Activated CD4-positive, alpha-beta T cell treated with anti-CD3 and anti-CD28 coated beads, Interleukin-2, amount 10 ng/mL, durations not matched to agents 24 days and 14 days (primary cell): ENCODE measurements at places on chromosomes 13 and 19.

GRCh38 chr19:18910010-18910409, 9.2 kb downstream of the COPE start:
- no peaks in the 10 kb centered on the region for H3K27me3 ChIP-seq
- H3K4me1 ChIP-seq, result peaks cover 5% of the 10 kb centered on the region
- no peak overlapping the region for H3K4me3 ChIP-seq
- no peak overlapping the region for H3K27ac ChIP-seq
- peaks cover 30% of the 10 kb centered on the region for H3K36me3 ChIP-seq
- no peak for DNase-seq

- H3K36me3 ChIP-seq, result peaks cover 57% of the 10 kb centered on the region
- H3K4me3 ChIP-seq, result no peak overlapping the region
- DNase-seq, result no peak
- H3K27me3 ChIP-seq, result no peaks in the 10 kb centered on the region
Observed at GRCh38 chr13:45402641-45403040, 15.5 kb downstream of the SLC25A30 start.

GRCh38 chr13:65594298-65594781, 1635.8 kb downstream of the PCDH9 start:
- H3K27me3 ChIP-seq, result no peaks in the 10 kb centered on the region
- H3K36me3 ChIP-seq, result no peaks in the 10 kb centered on the region
- H3K27ac ChIP-seq, result no peak overlapping the region
- H3K4me1 ChIP-seq, result no peaks in the 10 kb centered on the region
- no peak for DNase-seq
- H3K4me3 ChIP-seq, result no peak overlapping the region

- H3K36me3 ChIP-seq, result peaks cover 49% of the 10 kb centered on the region
- peak overlapping the region; percentile 54 for H3K27ac ChIP-seq
- DNase-seq, result no peak
- H3K27me3 ChIP-seq, result no peaks in the 10 kb centered on the region
- no peak overlapping the region for H3K4me3 ChIP-seq
Observed at GRCh38 chr19:8451885-8452284, 7.1 kb downstream of the HNRNPM start.

- H3K4me3 ChIP-seq, result no peak overlapping the region
- H3K27me3 ChIP-seq, result no peaks in the 10 kb centered on the region
- no peaks in the 10 kb centered on the region for H3K36me3 ChIP-seq
- no peak overlapping the region for H3K27ac ChIP-seq
Observed at GRCh38 chr13:84973661-84974060, 825.6 kb downstream of the SLITRK6 start.

DNA sequence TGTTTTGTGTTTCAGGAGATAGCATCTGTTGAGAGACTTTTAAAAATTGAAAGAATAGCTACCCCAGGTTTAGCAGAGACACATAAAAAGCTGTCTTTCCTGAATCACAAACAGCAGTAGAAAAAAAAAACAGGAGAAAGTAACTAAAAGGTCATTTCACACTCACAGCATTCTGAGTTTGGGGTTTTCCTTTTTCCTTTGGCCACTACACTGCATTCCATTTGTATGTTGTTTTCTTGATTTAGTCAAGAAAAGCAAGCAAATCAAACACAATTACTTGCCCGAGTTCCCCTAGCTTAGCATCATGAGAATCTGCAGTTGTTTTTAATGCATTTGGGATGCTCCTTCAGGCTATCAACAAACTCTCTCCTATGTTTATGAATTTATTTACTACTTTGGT, 161.0 kb downstream of the KCTD12 start:
- no peaks in the 10 kb centered on the region for H3K4me1 ChIP-seq
- H3K36me3 ChIP-seq, result no peaks in the 10 kb centered on the region
- no peak for DNase-seq
- peaks cover 2% of the 10 kb centered on the region for H3K27me3 ChIP-seq

- DNase-seq, result no peak
- peaks cover 32% of the 10 kb centered on the region for H3K4me1 ChIP-seq
- no peak overlapping the region for H3K27ac ChIP-seq
Observed at GRCh38 chr13:21014139-21014501, 47.3 kb downstream of the LATS2 start.

DNA sequence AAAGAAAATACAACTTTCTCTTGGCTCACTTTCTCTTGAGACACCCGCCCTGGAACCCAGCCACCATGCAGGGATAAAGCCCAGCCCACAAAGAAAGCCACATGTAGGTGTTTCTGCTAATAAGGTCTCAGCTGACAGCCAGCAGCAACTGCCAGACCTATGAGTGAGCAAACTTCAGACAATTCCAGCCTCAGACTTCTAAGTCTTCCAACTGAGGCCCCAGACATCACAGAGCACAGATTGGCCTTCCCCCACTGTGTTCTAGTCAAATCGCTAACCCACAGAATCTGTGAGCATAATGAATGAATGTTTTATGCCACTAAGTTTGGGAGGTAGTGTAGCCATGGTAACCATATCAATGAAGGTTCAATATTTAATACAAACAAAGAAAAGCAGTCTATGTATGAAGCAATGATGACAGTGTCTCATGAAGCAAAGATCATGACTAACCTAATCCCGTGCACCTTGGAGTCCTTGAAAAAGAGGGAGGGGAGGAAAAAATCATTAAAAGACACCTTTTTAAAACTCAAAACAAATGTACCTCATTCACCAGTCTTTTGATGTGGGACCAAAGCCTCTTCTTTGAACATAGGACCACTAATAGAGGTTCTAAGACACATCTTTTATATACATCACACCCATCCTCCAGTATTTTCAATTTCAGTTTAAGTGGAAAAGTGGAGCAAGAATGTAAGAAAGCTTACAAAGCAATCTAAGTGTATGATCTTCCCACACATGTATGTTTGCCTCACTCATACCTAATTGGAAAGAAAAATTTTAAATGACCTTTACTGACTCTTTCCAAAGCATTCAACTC, 6.2 kb downstream of the MRPS31 start:
- peak overlapping the region; percentile 59 for H3K4me3 ChIP-seq
- peak; percentile 69 for DNase-seq
- no peaks in the 10 kb centered on the region for H3K27me3 ChIP-seq
- peak overlapping the region; percentile 96 for H3K27ac ChIP-seq

DNA sequence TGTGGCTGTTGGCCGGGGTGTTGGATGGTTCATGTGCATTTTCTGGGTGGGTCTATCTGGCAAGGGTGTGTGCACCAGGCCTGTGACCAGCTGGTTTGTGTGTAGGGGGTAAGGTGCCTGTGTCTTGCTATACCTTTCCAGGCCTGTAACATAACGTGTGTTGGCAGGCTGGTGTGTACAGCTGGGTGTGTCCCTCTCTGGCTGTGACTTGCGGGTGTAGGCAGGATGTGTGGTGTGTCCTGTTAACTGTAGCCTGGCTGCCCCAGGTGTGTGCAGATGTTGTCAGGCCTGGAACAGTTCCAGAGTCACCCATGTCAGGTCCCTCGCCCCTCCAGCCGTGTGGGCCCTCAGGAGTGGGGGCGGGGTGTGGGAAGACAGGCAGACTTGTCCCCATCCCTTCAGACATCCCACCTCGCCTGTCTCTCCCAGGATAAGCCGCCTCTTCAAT, 9.8 kb downstream of the KCTD15 start:
- peaks cover 7% of the 10 kb centered on the region for H3K4me1 ChIP-seq
- DNase-seq, result no peak
- H3K27me3 ChIP-seq, result no peaks in the 10 kb centered on the region
- no peak overlapping the region for H3K4me3 ChIP-seq

GRCh38 chr19:49987159-49987698, 26.3 kb upstream of the SIGLEC11 start:
- DNase-seq, result peak; percentile 96
- peaks cover 52% of the 10 kb centered on the region for H3K36me3 ChIP-seq
- peak overlapping the region; percentile 23 for H3K27ac ChIP-seq
- H3K4me3 ChIP-seq, result no peak overlapping the region
- H3K4me1 ChIP-seq, result peaks cover 12% of the 10 kb centered on the region
- H3K27me3 ChIP-seq, result no peaks in the 10 kb centered on the region

GRCh38 chr13:32134241-32135055, 102.9 kb downstream of the FRY start:
- no peaks in the 10 kb centered on the region for H3K36me3 ChIP-seq
- no peak for DNase-seq
- H3K27ac ChIP-seq, result no peak overlapping the region
- H3K27me3 ChIP-seq, result no peaks in the 10 kb centered on the region
- H3K4me3 ChIP-seq, result no peak overlapping the region

GRCh38 chr13:51258612-51259548, 36.7 kb downstream of the FAM124A start:
- no peak for DNase-seq
- H3K27me3 ChIP-seq, result no peaks in the 10 kb centered on the region
- no peak overlapping the region for H3K4me3 ChIP-seq
- H3K4me1 ChIP-seq, result no peaks in the 10 kb centered on the region
- no peak overlapping the region for H3K27ac ChIP-seq

DNA sequence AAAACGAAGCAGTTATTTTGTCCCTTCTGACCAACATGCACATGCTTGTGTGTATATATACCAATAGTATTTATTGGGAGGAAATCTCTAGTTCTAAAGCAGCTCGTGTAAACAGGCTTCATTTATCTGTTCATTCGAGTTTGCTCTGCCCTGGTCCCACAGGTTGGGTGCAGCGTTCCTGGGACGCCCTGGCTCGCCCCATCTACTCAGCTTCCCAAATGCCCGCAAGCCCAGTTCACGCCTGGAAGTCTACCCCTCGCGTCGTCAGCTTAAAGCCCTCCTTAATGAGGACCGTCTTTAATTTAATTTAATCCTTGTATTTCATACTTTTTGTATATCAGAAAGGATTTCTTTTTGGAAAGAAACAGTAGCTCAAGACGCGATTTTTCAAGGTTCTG, 604 bp downstream of the THSD1 start:
- peaks cover 7% of the 10 kb centered on the region for H3K36me3 ChIP-seq
- peaks cover 29% of the 10 kb centered on the region for H3K27me3 ChIP-seq

DNA sequence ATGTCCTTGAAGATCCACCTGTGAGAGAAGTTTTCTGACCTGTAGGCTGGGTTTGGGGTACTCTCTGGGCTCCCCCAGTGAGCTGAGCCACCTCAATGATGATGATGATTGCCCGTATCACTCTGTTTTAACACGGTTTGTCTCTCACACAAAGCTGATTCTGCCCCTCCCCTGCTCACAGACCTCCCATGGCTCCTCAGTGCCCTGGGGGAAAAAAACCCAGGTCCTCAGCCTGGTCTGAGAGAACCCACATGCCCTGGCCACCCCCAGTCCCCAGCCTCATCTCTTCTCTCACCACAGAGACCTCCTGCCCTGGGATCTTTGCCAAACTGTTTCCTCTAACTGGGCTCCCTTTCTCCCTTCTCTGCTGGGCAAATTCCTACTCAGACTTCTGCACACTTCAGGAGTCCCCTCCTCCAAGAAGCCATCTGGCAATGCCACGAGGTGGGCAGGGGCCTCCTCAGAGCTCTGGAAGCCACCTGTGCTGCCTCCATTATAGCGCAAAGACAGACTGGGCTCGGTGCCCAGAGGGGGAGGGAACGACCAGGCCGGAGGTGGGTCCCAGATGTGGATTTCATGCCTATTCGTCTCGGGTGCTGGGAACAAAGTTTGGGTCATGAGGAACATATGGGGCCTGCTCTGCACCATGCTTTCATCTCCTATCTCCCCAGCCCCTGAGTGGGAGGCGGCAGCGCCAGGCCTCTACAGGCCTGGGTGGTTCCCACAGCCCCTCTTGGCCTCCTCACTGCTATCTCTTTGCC, 8.5 kb upstream of the CA11 start:
- peaks cover 13% of the 10 kb centered on the region for H3K4me1 ChIP-seq
- H3K27ac ChIP-seq, result no peak overlapping the region
- H3K36me3 ChIP-seq, result no peaks in the 10 kb centered on the region
- H3K27me3 ChIP-seq, result peaks cover 8% of the 10 kb centered on the region

DNA sequence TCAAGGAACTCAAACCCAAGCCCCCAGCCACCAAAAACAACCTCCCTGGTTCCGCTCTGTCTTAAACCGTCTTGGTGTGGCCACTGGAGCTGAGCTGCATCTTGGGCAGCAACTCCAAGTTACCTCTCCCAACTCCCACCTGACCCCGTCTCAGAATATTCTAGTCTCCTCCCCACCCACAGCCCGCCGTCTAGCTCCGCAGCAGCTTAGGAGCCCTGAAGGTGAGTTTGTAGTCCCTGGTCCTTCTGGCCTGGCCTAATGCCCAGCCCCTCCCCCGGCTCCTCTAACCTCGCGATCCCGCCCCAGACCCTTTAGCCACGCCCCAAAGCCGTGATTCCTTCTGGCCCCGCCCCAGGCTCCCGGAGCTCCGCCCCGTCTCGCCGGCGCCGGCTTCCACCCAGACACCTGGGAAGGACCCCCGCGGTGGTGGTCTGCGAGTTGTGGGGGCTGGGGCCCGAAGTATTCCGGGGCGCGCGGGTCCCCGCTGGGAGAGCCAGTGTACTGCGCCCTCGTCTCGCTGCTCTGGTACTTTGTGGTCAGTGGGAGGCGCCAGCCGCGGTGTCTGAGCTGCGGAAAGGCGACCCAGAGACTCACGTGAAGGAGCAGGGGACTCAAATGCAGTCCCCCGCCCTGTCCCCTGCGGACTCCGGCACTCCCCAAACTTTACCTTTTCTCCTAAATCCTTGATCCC, 2.5 kb upstream of the LHB start:
- peak overlapping the region; percentile 12 for H3K27ac ChIP-seq
- peaks cover 5% of the 10 kb centered on the region for H3K36me3 ChIP-seq
- peak; percentile 90 for DNase-seq
- H3K27me3 ChIP-seq, result peaks cover 27% of the 10 kb centered on the region

GRCh38 chr13:59898066-59898465, 265.7 kb downstream of the DIAPH3 start:
- no peak overlapping the region for H3K27ac ChIP-seq
- H3K4me1 ChIP-seq, result peaks cover 4% of the 10 kb centered on the region
- no peaks in the 10 kb centered on the region for H3K36me3 ChIP-seq
- DNase-seq, result no peak
- H3K4me3 ChIP-seq, result no peak overlapping the region

DNA sequence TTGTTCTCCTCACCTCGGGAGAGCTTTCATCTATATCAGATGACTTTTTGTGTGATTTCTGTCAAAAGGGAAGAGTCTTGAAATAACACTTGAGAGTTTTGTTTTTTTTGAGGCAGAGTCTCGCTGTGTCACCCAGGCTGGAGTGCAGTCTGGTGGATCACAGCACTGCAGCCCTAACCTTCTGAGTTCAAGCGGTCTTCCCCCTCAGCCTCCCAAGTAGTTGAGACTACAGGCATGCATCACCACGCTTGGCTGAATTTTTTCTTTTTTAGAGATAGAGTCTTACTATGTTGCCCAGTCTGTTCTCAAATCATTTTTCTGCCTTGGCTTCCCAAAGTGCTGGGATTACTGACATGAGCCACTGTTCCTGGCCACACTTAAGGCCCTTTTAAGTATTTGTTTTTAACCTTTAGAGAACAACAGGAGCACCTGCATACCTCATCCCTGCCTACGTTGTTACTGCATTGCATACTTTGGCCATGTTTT, 11.4 kb downstream of the NDFIP2 start:
- peaks cover 55% of the 10 kb centered on the region for H3K36me3 ChIP-seq
- DNase-seq, result peak; percentile 84
- peak overlapping the region; percentile 77 for H3K4me3 ChIP-seq

GRCh38 chr13:112057736-112058518, 9.0 kb upstream of the SOX1 start:
- H3K27ac ChIP-seq, result no peak overlapping the region
- peaks cover 8% of the 10 kb centered on the region for H3K36me3 ChIP-seq
- H3K27me3 ChIP-seq, result peaks cover 68% of the 10 kb centered on the region
- DNase-seq, result peak; percentile 58
- H3K4me1 ChIP-seq, result peaks cover 2% of the 10 kb centered on the region

- no peak for DNase-seq
- peaks cover 42% of the 10 kb centered on the region for H3K36me3 ChIP-seq
- no peaks in the 10 kb centered on the region for H3K27me3 ChIP-seq
- H3K4me3 ChIP-seq, result no peak overlapping the region
- H3K4me1 ChIP-seq, result peaks cover 72% of the 10 kb centered on the region
- peak overlapping the region; percentile 75 for H3K27ac ChIP-seq
Observed at GRCh38 chr19:18017275-18018083, 9.5 kb downstream of the ARRDC2 start.
